DMS79 treated with DMSO at 0.1 percent for 48 hours (cell line): ENCODE measurements at places on chromosomes 2 and 18.
A peak's percentile ranks its signal among the peaks of the same experiment; 100 is the strongest.

GRCh38 chr2:39164089-39164488 is 43.2 kb upstream of the SOS1 start:
- no peak for DNase-seq

DNA sequence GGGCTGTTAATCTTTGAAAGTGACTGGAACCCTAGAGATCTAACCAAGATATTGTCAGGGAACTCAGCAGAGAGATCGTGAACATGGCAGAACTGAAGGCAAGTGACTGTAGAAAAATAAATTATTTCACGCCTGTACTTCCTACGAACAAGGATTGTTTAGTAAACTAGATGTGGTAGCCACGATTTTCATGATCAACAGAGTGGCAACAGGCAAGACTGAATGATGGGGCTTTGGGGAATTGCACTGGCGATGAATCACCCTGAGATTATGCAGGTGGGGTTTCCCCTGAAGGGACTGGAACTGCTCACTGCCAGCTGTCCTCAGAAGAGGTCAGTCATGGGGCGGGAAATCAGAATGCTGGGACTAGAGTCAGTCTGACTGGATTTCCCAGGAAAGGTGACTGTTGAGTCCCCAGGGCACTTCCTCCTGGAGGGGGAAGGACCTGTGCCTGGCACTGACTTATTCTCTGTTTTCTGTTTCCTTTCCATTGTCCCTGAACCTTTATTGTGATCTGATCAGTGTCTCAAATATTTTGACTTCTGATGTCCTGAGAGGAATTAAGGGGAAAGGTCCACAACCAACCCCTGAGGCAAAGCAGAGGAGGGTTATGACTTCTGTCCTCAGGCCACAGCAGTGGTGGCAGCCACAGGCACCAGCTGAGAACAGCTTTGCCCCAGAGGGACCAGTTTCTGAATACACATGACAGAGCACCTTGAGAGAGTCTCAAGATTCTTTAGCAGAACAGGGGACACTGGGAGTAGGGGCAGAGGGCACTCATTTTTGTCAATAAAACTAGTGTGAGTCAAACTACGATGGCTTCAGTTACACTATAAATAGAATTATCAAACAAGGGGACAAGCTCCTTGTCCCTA is 70.0 kb downstream of the NAB1 start:
- no peak for DNase-seq

GRCh38 chr2:55247025-55247424 is 14.5 kb downstream of the RPS27A start:
- DNase-seq: peak; percentile 77

- DNase-seq: no peak
Observed at GRCh38 chr18:46346213-46346612, 242.0 kb downstream of the HAUS1 start.

DNA sequence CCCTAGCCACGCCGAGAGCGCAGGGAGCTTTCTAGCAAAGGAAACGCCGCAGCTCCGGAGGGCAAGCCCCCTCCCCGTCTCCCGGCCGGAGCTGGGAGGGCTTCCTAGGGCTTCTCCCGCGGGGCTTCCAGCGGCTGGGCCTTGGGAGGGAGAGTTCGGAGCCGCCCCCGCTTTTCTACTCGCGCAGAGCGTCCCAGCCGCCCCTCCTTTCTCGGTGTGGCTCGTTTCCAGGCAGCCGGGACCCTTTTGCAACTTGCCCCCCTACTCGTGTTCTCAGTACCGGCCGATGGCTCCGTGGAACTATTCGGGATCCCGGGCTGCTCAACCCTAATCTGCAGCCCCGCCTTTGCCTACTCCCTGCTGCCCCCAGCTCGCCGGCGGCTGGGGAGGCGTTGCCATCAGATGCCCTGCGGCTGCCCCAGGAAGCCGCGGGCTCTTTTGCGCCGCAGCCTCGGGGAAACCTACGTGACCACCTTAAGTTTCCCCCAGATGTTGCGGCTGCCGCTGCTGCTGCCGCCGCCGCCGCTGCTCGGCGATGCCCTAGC is 1.5 kb upstream of the NR4A2 start:
- peak; percentile 72 for DNase-seq

- DNase-seq: no peak
Observed at GRCh38 chr2:128988326-128988725, 669.7 kb upstream of the HS6ST1 start.

- DNase-seq: no peak
Observed at GRCh38 chr2:155730804-155731203, 601.7 kb downstream of the NR4A2 start.

DNA sequence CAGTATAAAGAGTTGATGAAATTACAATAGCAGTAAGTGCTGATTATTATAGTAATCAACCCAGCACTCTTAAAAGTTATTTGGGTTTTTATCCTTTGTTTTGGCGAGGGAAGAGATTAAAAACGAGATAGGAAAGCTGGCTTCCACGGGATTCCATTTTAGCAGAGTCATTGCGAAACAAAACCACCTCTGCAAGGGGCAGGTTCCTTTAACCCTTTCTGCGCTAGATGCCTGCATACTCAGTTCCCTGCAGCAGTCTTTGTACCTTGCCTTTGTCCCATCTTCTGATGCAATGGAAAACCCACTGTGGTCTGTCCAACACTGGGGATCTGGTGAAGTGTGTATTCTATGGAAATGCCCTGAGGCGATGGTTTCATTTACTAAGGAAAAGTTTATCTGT is 2.7 kb downstream of the YPEL5 start:
- DNase-seq: no peak

- DNase-seq: no peak
Observed at GRCh38 chr2:240296476-240297255, 138.8 kb upstream of the GPC1 start.

DNA sequence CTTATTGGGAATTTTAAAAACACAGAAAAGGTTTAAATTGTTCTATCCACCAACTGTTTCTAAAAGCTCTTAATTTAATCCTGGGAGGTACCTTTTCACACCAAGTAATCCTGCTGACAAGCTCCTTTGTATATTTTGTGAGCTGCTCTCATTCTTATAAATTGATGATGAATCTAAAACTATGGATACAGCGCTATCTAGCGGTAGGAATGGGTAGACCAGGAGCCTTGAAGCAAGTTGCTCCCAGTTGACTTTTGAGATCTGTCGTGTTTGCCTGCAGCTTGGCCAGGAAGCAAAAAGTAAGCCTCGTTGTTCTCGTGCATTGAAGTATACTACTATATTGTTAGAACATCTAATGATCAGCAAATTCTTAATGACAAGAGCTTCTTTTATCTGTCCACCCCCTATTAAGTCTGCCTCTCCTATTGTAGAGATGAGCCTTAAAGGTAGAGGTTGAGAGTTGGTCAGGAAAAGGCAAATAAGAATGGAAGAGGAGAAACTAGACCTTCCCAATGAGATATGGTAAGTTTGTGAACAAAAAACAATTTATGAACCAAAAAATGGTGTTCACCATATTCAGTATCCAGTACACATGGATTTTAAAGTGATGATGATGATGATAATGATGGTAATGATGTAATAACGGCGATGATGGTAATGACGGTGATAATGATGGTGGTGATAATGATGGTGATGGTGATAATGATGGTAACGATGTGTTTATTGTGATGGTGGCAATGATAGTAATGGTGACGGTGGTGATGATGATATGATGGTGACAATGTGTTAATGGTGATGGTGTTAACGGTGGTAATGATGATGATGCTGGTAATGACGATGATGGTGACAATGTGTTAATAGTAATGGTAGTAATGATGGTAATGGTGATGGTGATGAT is 212.1 kb upstream of the NCKAP5 start:
- peak; percentile 70 for DNase-seq
